GM12892 (cell line): ENCODE measurements at places on chromosomes 16 and 17.

DNA sequence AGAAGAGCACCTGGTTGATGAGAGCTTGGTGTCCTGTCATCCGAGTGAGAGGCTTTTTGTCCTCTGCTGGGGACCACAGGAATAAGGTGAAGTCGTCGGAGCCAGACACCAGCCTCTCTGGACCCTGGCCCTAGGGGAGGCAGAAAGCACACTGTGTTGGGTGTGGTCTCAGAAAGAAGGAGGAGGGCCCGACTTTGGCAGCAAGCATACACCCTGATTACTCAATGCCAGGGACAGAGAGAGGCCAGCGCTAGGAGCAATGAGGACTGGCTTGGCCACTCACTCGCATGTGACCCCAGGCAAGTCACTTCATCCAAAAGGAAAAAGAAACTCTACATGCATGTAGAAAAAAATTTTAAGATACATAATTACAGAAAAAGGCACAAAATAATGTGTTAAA, 6.8 kb downstream of the NLE1 start:
- no peak for DNase-seq

DNA sequence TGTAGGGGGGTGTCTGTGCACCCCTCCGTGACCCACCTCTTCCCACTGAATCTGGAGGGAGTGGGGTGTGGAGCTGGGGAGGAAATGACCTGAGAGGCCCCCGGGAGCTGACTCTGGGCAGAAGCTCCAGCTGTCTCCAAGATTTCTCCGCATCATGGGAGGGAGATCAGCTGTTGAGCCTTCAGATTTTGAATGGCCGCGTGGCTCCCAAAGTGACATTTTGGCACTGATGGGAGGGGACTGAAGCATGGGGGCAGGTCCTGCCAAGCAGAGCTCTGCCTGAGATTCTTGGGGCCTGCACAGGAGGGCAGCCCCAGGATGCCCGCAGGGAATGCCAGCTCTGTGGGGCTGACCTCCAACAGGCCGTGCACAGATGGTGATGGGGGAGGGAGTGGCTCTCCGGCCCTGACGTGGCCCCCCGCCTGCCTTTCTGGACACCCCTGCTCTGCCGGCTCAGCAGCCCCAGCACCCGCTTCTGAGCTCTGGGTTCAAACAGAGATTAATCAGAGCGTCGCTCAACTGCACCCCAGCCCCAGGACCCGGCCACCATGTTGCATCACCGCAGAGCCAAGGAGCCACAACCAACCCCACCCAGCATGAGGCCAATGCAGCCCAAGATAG, 25.3 kb upstream of the UBE2I start:
- no peak for DNase-seq

- no peak for DNase-seq
Observed at GRCh38 chr17:9926150-9926804, 21.2 kb upstream of the RCVRN start.

- no peak for DNase-seq
Observed at GRCh38 chr16:76164970-76165558, 112.1 kb upstream of the CNTNAP4 start.

DNA sequence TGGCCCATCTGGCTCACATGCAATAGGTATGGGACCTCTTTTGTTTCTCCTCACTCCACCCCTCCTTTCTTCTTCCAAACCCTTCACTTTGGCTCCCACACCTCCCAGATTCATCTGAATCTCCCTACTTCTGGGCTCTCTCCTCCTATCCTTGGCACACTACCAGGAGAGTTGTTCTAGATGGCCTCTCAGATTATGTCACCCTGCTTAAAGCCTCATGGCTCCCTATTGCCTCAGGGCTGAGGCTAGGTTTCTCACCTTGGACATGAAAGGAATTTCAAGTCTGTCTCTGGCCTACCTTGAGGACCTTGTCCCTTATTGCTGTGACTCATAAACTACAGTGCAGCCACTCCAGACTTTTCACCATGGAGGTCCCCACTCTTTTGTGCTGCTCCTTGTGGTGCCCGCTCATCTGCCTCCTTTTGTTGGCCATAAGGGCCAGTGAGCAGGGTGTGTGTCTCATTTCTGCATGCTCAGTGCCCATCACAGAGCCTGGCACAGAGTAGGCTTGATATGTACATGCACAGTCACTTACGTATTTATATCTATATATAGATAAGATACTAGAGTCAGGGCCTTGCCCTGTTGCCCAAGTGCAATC, 1.0 kb upstream of the MFAP4 start:
- no peak for DNase-seq

GRCh38 chr16:57343221-57343620, 15.4 kb upstream of the CCL22 start:
- no peak for DNase-seq

DNA sequence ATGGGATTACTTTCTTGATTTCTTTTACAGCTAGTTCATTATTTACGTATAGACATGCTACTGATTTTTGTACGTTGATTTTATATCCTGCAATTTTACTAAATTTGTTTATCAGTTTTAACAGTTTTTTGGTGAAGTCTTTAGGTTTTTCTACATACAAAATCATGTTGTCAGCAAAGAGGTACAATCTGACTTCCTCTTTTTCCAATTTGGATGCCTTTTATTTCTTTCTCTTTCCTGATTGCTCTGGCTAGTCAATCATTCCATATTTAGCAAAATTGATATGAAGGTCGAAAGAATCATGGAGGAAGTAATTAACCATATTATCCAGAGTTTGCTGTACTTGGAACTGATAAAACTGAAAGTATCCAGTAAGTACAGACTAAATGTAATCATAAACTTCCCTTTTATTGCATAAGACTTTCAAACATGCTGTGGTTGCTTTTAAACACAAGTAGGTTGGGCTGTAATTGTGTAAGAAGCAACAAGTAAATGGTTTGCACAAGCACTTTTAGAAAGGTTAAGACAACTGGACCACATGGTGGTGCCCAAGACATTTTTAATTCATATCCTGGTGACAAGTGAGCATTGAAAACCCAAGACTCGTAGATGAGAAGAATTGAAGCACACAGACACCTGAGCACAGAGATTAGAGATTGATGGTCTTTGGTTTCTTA, 8.4 kb downstream of the GDE1 start:
- DNase-seq = no peak

DNA sequence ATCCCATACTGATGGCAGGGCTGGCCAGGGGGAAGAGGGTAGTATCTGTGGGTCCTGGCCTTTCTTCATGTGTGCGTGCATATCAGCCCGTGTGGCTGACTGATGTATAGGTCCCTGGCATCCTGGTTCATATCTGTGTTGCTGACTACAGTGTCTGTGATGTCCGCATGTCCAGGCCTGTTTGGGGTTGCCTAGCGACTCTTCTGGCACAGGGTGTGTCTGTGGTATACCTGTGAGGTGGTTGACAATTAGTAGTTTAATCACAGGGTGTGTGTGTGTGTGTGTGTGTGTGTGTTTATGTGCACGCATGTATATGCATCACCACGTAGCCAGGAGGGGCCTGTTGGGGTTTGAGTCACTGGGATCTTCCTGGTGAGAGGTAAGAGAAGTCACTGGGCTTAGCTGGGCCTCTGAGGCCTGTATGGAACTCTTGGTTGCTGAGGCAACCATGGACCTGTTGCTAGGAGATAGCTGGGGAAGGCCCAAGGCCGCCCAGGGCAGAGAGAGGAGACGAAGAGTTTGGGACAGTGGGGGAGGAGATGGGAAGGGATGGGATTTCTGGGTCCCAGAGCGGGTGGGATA, 603 bp upstream of the TMEM95 start:
- DNase-seq = no peak

DNA sequence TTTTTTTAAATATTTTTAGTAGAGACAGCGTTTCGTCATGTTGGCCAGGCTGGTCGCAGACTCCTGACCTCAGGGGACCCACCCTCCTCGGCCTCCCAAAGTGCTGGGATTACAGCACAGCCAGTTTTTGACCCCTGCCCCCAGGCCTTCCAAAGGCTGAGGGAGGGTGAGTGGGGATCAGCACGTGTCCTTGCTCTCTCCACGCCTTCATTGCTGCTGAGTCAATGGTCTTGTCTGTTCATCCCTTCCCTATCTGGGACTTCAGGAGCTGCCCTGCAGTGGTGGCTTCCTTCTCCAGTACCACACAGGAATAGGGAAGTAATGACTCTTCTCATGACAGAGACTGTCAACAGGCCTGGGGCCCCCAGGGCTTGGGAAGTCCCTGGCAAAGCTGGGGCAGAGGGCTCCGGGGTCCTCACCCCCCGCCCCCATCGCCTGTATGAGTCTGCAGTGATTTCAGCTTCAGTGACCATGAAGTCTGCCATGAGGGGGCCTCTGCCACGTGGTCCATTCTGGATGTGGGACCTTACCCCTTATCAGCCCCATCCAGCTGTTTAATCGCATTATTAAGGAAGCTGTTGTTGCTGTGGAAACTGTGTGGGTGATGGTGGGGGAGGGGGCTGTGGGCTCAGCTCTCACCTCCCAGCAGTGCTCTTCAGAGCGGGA, 6.1 kb downstream of the ABCC3 start:
- no peak for DNase-seq

- DNase-seq = no peak
Observed at GRCh38 chr17:59756236-59756818, 48.9 kb downstream of the VMP1 start.

GRCh38 chr16:3113765-3114479, 1.5 kb downstream of the ZNF205 start:
- peak; percentile 13 for DNase-seq

DNA sequence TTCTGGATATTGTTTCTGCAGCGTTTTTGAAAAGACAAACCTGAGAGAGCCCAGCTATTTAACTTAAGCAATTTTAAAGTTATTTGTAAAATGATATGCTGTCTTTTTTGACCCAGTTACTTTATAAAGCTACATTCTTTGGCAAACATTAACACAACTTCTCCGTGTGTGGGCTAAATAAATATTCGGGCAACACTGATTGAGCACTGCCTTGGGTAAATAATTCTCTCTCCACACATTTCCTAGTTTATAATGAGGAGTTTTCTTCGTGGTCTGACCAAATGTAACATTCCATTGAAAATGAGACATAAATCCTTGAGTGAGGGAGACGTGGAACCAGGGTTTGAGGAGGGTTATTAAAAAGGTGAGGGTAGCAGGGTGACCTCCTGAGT, 142.8 kb downstream of the WWOX start:
- DNase-seq = no peak

DNA sequence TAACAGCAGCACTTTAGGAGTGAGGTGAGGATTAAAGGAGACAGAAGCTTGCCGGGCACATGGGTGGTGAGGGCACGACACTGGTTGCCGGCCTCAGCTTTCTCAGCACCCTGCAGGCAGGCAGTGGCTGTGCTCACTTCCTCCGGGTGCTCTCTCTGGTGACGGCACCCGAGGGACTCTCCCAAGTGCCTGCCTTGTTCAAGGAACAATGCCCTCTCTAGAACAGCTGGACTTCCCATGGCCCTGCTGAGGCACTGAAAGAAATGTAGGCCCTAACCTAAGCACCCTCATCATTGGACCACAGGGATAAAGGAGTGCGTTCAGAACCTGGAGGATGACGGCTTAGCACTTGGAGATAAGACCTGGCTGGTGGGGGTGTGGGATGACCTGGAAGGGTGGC, 72.7 kb downstream of the N4BP1 start:
- DNase-seq = no peak

DNA sequence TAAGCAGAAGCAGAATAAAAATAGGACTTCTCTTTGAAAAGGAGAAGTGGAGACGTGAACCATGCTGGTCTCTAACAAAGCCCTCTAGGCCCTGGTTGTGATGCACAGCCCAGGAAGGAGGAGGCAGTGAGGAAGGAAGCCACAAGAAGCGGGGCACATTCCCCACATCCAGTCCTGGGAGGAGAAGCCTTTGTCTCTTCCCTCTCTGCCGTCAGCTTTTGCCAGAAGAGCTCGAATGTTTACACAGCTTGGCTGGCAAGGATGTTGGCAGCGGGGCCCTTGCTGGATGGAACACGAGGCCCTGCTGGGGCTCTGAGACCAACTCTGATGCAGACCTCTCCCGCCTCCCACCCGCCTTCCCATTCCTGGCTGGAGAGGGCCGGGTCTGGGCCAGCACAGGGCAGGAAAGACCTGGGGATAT, 91.3 kb downstream of the MAF start:
- no peak for DNase-seq

DNA sequence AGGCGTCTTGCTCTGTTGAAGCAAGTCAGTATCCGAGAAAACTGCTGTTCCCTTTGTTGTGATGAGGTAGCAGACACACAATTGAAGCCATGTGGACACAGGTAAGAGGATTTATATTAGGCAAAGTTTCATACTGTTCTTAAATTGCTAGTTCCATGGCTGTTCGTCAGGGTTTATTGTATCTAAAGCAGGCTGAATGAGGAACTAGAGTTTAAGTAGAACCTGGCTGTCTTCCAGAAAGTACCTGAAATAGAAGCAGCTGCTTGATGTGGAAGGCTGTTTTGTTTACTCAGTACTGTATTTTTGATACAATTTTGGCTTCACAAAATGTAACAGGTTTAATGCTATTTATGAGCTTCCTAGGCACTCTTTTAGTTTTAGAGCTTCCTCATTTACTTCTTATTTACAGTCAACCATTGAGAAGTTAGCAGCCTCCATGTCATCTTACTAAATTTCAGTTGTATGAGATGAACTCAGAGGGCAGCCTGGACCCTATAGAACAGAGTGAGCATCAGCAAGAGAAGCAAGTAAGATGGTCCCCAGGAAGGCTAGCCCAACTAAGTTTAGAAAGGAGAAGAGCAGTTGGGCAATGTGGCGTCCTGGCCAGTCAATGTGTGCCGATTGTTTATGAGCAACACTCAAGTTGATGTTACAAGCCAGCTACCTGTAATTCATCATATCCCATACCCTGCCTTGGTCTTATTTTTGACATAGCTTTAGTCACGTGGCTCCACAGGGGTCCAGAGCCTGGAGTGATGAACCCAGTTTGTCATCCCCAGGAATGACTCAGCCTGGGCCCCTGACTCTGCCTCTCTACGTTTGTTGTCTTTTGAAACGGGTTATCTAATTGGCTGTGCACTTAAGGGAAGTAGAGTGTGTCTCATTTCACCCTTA, 9.7 kb upstream of the ARL2BP start:
- DNase-seq = no peak

DNA sequence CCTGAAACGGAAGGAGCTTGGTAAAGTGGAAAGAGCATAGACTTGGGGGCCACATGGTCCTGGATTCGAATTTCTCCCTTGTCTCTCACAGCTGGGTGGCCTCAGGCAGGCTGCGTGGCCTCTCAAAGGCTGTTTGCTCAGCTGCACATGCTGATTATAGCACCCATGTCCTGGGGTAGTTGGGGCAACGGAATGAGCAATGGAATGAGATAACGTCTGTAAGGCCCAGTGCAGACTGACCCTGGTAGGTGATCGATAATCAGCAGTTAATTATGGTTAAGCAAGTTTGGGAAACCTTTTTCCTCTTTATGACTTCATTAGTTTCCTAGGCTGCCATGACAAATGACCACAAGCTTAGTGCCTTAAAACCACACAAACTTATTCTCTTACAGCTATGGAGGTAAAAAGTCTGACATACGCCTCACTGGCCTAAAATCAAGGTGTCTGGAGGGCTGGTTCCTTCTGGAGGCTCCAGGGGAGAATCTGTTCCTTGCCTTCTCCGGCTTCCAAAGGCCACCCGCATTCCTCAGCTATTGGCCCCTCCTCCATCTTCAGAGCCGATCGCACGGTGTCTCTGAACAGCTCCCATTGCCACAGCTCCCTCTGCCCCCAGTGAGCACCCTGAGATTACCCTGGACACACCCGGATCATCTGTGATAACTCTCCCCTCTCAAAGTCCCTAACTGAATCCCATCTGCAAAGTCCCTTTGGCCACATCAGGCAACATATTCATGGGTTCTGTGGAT, 294.9 kb upstream of the FOXF1 start:
- no peak for DNase-seq
